ENCODE measurements at places on chromosomes 11 and 22.

DNA sequence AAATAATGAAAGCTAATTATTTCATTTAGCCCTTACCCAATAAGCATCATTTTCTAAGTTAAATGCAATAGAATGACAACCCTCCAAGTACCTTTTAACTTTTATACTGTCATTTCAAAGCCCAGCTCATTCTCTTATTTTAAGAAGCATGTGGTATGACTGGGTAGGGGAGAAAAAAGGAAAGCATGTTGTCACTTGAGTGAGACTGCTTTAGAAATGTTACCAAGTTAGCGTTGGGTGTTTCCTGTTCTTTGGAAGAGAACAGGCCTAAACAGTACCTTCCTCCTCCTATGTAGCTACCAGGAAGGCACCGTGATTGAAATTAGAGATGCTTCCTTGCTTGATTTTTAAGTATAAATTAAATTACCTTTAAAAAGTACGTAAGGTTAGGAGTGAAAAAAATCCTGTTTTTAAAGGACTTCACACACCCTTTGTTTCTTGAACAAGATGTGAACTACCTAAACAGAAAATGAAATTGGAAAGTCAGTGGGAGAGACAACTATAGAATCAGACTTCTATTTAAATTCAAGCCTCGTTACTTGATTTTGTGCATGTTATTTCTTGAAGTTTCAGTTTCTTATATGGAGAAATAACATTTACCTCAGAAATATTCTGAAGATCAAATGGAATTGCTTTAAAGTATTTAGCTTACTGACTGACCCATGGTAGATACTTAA, 741 bp upstream of the CNTF start:
- no peak for DNase-seq

- no peak for DNase-seq
Measured at GRCh38 chr11:27118949-27119348, 78.3 kb downstream of the BBOX1 start.

DNA sequence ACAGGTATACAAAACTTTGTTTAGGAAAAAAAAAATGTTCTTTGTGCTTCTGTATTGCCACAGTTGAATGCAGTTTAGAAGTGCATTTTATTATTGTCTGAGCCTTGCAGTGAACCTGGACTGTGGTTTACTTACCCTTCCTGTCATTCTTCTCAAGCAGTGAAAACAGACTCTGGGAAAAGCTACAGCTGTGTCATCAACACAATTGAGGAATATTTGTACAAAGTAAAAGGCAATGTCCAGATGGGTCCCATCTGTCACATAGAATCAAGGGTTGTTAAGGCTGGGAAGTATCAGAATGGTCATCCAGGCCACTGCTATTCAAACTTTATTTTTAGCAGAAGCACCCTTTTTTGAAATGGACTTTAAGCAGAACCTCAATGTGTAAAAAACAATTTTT, 73.3 kb downstream of the TRIM44 start:
- DNase-seq: no peak

GRCh38 chr22:46072110-46072881, 78.0 kb upstream of the PPARA start:
- peak; percentile 51 for DNase-seq

DNA sequence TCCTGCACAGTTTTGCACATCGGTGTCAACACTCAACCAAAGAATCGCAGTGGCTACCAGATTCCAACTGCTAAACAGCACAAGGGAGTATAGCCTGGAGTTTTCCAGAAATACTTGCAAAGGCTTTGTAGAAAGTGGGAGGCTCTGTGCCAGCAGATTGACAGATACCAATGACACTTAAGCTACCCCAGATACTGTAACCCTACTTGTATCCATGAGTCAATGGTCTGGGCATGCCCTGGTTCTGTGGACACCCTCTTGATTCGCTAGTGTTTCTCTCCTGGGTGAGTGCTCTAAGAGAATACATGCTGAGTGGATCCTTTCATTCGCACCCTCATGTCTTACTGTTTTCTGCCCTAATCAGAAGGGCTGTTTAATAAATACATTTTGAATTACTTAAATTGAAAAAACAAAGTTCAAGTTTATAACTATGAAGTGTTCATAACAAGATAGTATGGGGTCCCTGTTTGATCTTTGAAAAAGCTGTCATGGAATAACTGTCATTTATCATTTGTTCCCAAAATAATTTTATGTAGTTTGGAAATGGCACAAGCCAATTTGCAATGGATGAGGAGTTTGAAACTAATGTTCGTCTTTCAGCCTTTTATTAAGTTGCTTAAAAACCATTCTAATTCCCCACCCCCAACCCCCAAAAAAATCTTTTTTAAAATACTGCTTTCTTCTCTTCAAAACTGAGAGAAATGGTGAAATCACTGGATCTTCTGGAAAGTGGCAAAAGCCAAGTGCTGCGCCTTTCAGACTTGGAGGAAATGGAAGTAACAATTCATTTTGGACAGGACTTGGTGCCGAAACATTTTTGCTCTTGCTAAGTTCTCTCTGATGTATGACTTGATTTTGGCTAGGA, 600.5 kb upstream of the TENM4 start:
- no peak for DNase-seq

GRCh38 chr11:125945011-125945796, 640 bp upstream of the VSIG10L2 start:
- no peak for DNase-seq

DNA sequence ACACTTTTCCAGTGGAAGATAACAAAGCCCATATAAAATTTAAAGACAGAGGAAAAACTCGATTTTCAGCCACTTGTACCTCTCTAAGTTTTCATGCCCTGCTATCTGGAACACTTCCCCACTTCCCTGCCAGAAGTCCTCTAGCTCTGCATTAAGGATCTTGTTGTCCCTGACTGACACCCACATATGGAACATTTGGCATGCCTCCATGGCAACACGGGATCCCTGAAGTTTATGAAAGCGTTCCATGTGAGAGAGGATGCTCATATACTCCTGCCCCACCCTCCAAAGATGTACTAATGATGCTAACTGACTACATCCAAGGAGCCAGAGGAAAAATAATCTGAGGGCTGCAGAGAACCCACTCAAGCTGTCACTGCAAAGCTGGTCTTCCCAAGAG, 8.8 kb upstream of the C11orf91 start:
- peak; percentile 23 for DNase-seq

- no peak for DNase-seq
Measured at GRCh38 chr11:75993126-75993525, 178.1 kb downstream of the UVRAG start.

DNA sequence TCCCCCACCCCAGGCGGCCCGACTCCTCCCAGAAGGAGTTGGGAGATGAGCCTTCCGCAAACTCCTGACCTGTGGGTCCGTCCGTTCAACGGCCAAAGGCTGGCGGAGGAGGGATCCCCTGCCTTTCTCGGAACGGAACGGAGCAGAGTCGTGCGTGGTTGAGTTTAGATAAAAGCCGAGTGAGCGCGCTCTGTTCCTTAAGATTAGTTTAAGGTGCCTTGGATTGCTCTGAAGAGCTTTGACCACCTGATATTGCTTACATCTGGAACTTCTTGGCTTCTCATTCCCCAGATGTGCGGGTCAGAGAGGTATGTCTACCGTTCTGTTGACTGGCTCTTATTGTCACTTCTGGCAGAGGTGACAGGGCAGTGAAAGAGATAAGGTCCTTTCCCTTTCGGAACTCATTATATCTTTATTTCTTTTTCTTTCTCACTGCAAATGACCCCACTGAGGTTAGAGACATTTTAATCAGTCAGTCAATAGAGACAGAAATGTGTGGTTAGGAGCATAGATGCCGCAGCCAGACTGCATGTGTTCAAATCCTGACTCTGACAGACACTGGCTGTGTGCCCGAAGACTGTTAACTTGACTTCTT, at the start of gene TRIM6:
Gene TRIM6 (plus strand): TSS at position 31 of the 595 bp plus-strand sequence. CDS start 261 bp downstream, at position 292.
- no peak for DNase-seq

- no peak for DNase-seq
Measured at GRCh38 chr11:73792584-73792983, 4.9 kb downstream of the MRPL48 start.

- DNase-seq: no peak
Measured at GRCh38 chr11:94740083-94741021, 27.8 kb upstream of the AMOTL1 start.

- DNase-seq: no peak
Measured at GRCh38 chr11:66119348-66120133, 49.5 kb downstream of the PACS1 start.

GRCh38 chr11:12158909-12159308, 48.5 kb downstream of the MICAL2 start:
- DNase-seq: no peak

DNA sequence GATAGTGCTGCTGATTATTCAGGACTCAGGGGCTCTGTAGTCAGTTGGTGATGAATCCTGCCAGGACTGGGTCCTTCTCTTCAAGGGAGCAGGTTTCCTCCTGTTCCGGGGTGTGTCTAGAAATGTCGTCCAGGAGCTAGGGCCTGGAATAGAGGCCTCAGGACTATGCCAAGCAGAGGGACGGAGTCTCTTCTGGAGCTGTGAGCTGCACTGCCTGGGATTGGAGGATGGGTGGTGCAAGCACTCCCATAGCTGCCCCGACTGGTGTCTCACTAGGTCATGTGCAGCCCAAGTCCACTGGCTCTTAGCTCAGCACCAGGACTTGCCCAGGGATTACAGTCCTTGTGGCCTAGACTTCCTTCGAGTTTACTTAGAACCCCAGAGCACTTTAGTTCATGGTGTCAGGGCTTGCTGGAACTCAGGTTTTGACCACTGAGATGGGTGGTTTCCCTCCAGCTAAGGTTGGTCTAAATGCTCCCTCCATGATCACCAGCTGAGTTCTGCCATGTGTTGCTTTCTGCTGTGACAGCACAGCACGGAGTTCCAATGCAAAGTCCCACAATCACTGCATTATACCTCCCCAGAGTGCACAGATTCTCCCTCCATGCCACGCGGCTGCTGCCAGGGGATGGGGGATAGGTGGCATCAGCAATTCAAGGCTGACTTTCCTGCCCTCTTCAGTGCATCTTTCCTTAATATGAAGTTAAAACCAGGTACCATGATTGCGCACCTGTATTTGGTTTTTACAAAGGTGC, 42.6 kb upstream of the SHANK2 start:
- DNase-seq: no peak

GRCh38 chr11:119000906-119001305, 3.0 kb downstream of the CENATAC start:
- no peak for DNase-seq

DNA sequence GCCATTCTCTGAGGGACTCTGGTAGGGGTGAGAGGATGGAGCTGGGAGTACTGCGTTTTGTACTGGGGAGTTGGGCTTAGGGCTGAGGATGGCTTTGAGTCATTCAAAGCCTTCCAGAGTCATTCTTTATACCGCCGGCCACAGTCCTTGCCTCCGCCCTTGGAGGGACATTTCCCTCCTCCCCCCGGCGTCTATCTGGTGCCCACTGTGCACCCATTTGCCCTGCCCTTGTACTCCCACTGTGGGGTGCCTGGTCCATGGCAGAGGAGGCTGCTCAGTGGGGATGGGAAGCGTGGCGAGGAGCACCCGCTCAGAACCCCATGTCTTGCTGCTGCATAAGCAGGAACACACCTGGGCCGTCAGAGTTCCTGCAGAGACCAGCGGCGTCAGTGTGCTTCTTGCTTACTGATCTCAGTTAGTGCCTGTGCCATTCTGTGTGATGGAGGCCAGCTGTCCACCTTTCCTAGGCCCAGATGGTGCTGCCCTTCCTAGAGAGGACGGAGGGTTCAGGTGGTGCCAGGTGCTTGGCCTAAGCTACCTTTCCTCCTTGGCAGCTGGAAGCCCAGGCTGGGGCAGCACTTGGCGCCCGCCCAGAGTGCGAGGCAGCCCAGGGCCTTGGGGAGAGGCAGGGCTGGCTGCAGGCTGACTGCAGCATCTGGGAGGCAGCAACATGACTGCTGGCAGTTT, 23.3 kb upstream of the TMEM191C start:
- DNase-seq: no peak

- DNase-seq: no peak
Measured at GRCh38 chr11:119460097-119460496, 37.1 kb upstream of the THY1 start.

GRCh38 chr11:9160166-9160565, 68.8 kb upstream of the SCUBE2 start:
- no peak for DNase-seq

DNA sequence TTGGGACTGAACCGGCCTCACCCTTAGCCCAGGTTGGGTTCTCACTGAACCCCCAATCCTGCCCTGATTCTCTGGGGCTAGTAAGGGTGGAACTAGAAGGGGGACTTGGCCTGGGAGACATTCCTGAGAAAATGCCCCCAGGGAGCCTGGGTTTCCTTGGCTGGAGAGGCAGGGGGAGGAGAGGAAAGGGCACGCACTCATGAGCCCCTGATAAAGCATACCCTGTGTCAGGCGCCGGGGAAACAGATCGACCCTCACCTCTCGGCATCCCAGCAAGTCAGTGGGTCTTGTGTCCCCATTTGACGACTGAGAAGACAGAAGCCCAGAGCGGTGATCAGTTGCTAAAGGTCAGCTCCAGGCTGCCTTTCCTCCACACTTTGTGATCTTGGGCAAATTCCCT, 47.7 kb upstream of the RTL6 start:
- no peak for DNase-seq

- no peak for DNase-seq
Measured at GRCh38 chr22:39414886-39415285, 15.3 kb downstream of the TAB1 start.

- DNase-seq: no peak
Measured at GRCh38 chr11:14678350-14678749, 34.7 kb downstream of the PDE3B start.

DNA sequence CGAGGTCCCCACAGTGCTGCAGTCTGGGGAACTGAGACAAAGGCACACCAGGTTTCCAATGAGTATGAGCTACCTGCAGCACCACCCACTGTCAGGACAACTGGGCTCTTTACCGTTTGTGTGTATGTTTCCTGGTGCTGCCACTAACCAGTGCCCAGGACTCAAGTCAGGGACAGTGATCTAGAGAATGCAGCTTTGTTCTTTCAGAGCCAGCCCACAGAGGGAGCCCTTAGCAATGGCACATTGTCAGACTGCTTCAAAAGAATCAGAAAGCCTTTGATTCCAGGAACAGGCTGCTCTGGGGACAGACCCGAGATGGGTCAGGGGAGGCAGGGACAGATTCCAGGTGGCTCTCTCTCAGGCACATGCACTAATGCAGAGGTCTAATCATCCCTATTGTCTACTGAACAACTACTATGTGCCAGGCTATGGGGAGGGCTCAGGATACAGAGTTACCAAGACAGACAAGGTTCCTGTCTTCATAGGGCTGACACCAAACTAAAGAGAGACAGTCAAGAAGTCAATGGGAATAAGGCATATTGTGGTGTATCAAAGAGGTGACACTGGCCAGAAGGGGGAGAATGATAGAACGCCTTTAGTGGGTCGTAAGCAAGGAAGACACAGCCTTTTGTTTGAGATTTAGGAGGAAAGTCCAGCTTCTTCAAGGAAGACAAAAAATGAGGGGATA, 103.7 kb downstream of the VPREB1 start:
- DNase-seq: no peak

- no peak for DNase-seq
Measured at GRCh38 chr11:121514432-121515334, 61.9 kb upstream of the SORL1-AS1 start.

GRCh38 chr22:46931881-46932280, 169.4 kb downstream of the TBC1D22A start:
- DNase-seq: no peak

- DNase-seq: no peak
Measured at GRCh38 chr11:74476536-74476935, 9.2 kb upstream of the KCNE3 start.

Data from NCI-H1694 treated with DMSO at 0.1 percent for 48 hours (cell line).